ENCODE measurements at places on chromosomes 6 and 20.

- no peak for DNase-seq
Measured at GRCh38 chr6:151624900-151625536, 131.2 kb downstream of the CCDC170 start.

GRCh38 chr6:136069119-136069518 lies 181.0 kb downstream of the MTFR2 start:
- DNase-seq, result no peak

DNA sequence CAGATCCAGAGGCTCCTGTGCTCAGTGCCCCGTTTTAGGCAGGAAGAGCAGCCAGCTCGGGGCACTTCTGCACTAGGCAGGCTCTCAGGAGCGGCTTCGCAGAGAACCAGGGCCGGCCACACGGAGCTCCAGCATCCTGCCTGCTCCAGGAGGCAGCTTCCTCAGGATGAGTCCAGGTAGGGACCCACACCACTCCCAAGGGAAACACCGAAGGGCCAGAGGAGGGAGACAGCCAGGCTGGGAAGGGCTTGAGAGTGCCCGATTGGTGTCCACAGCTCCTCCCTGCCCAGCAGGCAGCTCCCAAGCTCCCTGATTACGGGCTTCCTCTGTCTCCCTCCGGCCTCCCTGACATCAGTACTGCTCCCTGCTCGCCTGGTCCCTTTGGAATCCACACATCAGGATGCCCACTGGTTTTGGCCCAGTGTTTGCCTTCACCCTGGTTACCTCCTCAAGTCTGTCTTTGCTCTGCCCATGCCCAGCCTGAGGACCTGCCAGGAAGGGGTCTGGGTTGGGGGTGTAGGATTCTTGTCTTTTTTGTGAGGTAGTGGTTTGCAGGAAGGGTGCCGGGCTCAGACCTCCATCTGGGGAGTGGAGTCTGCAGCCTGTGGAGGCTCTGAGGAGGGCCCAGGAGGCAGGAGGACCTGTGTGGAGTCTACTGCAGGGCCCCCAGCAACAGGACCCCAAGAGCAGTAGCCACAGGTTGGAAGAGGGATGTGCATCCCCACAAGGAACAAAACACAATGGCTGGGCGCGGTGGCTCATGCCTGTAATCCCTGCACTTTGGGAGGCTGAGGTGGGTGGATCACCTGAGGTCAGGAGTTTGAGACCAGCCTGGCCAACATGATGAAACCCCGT lies 11.2 kb upstream of the PYGB start:
- DNase-seq, result no peak

- no peak for DNase-seq
Measured at GRCh38 chr6:45351076-45351475, 22.9 kb downstream of the RUNX2 start.

DNA sequence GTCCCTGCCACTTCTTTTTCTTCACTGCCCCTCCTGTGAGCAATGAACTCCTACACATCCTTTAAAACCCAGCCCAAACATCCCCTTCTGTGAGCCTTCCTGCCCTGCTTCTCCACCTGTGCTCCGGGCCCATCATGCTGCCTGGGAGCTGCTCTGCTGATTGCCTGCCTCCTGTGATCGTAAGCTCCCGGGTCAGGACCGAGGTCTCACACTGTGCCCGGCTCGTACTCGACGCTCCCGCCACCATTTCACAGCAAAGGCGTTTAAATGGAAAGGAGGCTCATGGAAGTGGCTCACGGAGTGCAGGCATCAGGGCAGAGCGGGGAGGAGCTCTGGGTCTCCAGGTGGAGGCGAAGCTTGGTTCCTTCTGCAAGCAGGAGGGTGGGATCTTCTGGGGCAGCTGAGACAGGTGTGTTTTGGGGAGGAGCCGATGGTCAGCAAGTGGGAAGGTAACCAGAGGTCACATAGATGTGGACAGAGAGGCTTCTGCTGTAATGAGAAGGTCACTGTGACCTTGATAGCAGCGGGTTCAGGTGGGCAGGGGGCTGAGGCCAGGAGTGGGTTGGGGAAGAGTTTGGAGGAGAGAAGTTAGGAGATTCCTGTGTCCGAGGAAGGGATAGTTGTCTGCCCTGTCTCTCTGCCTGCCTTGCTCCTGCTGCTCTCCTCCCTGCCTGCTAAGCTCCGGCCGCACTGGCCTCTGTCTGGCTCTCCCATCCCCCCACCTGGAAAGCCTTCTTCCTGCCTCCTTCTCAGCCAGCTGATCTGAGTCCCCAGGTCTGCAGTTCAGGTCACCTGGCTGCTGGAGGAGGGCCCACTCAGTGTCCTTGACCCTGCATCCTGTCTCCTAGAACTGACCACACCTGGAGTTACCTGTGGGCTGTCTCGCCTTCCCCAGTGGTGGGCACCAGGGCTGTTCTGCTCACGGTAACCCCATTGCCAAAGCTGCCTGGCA lies 52.7 kb upstream of the FRMD1 start:
- no peak for DNase-seq

- no peak for DNase-seq
Measured at GRCh38 chr20:35312318-35312717, 20.1 kb upstream of the FAM83C start.

GRCh38 chr6:47414423-47415167 lies 63.0 kb upstream of the CD2AP start:
- no peak for DNase-seq

- peak; percentile 69 for DNase-seq
Measured at GRCh38 chr20:39049684-39050554, 87.8 kb downstream of the DHX35 start.

DNA sequence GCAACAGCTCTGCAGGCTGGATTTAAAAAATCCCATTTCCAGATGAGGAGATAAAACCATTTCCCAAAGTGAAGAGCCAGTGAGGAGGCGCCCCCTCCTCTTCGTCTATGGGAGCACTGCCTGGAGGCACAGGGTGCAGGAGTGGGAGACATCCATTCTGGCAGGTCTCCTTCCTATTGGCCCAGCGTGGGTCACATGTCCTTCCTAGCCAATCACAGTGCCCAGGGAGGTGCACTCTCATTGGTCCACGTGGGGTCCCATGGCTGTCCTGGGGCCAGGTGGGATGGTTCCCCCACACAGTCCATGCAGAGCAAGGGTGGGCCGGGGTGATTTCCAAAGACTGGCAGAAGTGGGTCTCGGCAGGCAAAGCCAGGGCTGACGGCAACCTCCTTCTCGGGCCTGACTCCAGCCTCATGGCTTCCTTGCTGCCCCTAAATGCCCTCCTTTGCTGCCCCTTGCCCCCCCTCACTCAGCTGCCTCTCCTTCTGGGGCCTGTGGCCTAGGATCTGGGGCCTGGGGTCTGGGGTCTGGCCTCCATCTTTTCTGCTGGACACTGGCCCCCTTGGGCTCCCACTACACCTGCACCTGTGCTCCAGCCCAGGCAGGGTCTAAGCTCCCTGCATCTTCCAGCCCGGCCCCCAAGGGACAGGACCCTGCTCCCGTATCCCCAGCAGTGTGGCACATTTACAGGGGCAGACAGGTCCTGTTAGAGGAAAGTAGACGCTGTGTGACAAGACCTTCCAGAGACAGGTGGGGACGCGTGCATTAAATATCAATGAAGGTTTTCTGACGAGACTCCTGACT lies 231.7 kb downstream of the TAF4 start:
- no peak for DNase-seq
